Breast epithelium (tissue), 4 donors: ENCODE measurements at places on chromosomes 7 and 10. TPM values are rescaled to one million over a fixed set of nuclear protein-coding genes. Genes with fewer than 3 reads are reported as not detected.

The GFRA1 gene
- total RNA-seq, result 153 TPM

The IFIT1B gene
- total RNA-seq, result not detected

The DNAJC1 gene
- total RNA-seq, result 92.1 TPM

The TMEM139 gene
- total RNA-seq, result 1.4 TPM

- no peak for DNase-seq
Observed at GRCh38 chr10:129863201-129863663, 100.8 kb downstream of the EBF3 start.

DNA sequence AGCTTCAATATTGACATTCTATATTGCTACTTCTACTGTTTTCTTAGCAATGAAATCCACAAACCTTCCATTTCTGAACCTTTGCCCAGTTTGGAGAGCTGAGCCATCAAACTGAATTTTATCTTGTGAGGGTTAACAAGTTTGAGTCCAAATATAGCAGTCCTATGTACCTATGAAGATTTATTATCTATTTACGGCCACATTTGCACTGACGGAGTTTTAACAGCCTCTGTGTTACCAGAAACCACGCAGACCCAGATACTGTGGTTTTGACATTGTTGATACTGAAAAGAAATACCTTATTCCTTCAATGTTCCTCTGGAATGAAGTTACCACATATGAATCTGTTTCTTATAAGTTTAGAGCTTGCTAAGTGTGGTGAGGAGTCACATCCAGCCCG is 172.6 kb downstream of the FGFR2 start:
- no peak for DNase-seq

DNA sequence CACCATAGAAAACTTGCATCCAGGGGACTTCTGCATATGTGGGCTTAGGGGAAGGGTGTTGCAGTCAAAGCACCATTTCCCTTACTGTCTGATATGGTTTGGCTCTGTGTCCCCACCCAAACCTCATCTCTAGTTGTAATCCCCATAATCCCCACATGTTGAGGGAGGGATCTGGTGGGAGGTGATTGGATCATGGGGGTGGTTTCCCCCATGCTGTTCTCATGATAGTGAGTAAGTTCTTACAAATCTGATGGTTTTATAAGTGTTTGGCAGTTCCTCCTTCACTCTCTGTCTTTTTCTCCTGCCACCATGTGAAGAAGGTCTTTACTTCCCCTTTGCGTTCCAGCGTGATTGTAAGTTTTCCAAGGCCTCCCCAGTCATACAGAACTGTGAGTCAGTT is 177.4 kb downstream of the ADK start:
- DNase-seq, result no peak

DNA sequence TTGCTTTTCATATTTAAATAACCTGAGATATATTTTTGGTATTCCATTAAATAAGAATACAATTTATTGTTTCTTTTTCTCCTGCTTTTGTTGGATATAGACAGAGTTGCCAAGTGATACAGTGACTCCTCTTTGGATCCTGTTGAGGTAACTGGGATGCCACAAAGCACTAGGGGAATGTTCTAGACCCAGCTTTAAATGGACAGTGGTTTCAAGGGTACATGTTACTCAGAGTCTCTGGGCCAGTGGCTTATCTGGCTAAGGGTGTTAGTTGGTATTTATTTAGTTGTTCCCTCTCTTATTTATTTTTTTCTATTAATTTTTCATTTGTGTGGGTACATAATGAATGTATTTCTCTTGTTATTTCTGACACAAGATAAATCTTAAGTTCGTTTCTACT is 9.1 kb downstream of the GBF1 start:
- no peak for DNase-seq

DNA sequence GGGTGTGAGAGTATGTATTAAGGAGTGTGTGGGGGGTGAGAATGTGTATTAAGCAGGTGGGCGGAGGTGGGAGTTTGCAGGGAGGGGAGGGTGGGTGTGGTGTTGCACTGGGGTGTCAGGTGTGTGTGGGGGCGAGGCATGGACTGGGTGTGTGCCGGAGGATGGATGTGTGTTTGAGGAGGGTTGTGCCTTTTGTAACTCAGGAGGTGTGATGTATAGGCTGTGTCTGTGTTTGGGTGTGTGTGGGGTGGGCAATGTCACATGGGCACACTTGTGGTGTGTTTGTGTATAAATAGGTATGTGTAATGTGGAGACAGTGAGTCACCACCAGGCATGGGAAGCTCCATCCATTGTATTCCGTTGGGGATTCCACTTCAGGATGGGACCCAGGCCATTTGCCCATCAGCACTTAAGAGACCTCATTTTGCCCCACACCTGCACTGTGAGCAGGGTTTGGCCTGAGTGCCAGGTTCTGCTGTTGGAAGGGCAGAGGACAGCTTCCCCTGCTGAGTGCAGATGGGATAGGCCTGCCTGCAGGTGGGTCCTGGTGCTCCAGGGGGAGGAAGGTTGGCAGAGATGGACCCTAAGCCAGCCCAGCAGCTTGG is 5.8 kb downstream of the UNC5B start:
- no peak for DNase-seq

DNA sequence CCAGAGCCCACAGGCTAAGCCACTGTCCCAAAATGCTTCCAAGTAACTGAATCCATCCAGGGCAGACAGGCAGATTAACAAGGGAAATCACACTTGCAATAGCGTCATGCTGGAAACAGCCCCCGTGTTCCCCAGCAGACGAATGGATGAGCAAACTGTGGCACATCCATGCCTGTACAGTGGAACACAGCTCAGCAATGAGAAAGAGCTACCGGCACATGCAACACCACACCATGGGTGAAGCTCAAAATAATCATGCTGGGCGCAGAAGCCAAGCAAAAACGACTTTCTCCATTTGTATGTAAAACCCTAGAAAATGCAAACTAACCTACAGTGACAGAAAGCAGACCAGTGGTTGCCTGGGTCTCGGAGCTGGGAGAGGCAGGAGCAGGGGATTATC is 153.1 kb downstream of the SLIT1 start:
- DNase-seq, result no peak

GRCh38 chr10:101258179-101258885 is 29.1 kb upstream of the LBX1 start:
- no peak for DNase-seq

GRCh38 chr10:108629834-108630233 is 1293.5 kb downstream of the XPNPEP1 start:
- DNase-seq, result no peak

DNA sequence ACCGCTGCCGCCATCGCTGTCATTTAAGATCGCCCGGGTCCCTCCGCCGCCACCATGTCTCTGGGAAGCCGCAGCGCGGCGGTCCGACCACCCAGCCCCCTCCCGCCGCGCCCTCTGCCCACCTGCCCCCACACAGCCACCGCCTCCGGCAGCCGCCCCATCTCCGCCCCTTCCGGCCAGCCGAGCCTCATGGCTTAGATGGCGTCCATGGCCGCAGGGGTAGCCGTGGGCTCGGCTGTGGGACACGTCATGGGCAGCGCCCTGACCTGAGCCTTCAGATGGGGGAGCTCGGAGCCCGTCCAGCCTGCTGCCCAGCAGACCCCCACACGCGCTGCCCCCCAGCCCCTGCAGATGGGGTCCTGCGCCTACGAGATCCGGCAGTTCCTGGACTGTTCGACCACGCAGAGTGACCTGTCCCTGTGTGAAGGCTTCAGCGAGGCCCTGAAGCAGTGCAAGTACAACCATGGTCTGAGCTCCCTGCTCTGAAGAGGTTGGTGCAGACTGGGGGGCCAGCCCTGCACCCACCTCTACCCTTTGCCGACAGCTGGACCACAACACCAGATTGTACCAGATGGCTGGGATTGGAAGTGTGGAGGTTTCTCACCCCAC is 38.0 kb upstream of the TARP start:
- DNase-seq, result no peak

GRCh38 chr10:48390558-48390871 is 84.0 kb downstream of the MAPK8 start:
- no peak for DNase-seq
